NCI-H1105 (cell line): ENCODE measurements at places on chromosomes 3 and 15.

DNA sequence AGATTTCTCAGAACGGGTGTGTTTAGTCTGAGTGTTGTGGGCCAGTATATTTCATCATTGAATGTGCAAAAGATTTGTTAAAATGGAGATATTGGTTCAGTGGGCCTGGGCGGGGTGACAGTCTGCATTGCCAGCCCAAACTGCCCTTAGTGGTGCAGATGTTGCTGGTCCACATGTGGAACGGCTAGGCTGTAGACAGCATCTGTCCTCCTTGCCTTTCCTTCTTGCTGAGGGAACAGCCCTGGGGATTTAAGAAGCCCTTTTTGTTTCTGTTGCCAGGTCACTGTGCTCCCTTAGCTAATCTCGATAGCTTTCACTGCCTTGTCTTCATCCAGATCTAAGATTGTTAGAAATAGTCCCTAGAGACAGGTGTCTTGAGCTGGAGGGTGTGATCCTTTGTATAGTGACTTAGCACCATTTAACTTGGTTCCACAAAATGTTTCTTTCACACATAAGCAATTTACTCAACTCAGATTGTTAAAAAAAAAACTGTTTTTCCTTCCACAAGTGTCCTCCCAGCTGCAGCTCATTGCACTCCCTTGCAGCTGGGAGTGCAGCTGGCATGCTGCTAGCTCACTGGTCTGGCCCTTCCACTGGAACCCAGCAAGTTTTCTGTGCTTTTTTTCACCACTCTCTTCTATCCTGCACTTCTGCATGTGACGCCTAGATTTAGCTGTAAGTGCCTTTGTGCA is 37.5 kb downstream of the GAP43 start:
- no peak for DNase-seq

GRCh38 chr3:35640190-35641165 is 1.2 kb downstream of the ARPP21 start:
- no peak for DNase-seq

DNA sequence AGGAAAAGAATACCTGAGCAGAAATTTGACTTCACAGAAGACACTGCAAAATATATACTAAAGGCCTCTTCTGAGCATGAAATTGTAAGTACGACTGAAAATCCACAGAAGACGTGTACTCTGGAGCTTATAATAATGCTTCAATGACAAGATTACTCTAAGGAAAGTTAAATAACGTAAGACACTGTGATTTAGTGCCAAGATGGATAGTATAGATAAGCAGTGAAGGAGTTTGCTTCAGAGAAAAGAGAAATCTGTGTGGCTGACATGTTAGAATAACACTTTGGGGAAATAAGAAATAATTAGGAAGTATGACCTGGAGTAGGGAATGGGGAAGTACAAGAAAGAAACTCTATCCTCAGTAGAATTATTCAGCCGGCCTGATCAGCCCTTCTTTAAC is 28.9 kb downstream of the ALDH1A2 start:
- DNase-seq: no peak

GRCh38 chr3:147200545-147200944 is 205.8 kb downstream of the ZIC4 start:
- no peak for DNase-seq

- no peak for DNase-seq
These were observed 569.6 kb upstream of the ROBO2 start for GRCh38 chr3:76470285-76470684.

DNA sequence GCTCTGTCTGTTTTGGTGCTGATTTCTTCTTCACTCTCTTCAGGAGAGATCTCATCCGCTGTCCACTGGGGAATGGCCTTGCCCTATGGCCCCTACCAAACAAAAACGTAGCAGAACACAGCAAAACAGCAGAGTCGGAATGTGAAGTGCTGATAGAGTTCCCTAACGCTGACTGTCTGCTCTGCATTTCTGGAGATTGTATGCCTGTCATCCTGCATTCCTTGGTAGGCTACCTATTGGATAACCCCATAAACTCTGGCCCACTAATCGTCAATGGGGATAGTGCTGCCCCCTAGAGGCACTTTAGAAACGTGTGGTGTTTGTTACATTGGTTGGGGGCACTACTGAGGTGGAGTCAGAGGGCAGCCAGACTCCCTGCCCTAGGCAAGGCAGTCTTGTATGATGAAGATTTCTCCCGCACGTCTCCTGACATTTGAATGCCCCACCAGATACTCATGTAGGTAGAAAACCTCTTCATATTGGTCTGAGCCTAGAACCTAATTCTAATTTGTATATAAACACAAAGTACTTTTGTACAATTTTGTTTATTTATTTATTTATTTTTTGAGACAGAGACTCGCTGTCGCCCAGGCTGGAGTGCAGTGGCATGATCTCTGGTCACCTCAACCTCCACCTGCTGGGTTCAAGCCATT is 15.6 kb upstream of the MAGEF1 start:
- DNase-seq: peak; percentile 76

- DNase-seq: peak; percentile 76
These were observed 108.6 kb downstream of the RPLP1 start for GRCh38 chr15:69561071-69561784.

DNA sequence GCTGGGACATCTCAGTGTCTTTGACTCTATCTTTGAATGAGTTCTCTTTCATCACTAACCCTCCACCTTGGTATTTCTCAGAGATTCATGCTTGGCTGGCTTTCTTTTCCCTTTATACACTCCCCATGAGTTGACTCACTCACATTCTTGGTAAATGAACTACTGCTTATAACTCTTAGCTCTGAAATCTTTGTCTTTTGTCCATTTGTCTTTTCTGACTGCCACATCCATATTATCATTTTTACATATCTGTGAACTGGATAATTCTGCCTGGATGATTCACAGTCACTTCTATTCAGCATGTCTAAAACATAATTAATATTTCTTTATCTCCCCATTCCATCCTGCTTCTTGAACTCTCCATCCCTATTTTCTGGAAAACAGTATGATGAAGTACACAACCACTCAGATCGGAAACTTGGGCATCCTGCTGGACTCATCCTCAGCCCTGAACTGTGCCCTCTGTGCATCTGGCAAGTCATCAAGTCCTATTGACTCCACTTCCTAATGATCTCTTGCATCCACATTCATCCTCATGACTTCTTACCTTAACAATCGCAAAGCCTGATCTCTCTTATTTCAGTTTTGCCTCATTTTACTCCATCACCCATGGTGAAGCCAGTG is 66.9 kb downstream of the KCNAB1 start:
- DNase-seq: no peak

GRCh38 chr3:42692667-42693529 is 7.6 kb downstream of the KLHL40 start:
- DNase-seq: no peak

GRCh38 chr3:125143538-125143937 is 69.0 kb downstream of the SLC12A8 start:
- no peak for DNase-seq

GRCh38 chr15:42133886-42134502 is 22.4 kb downstream of the PLA2G4F start:
- DNase-seq: peak; percentile 11

GRCh38 chr3:101271728-101272127 is 48.6 kb downstream of the IMPG2 start:
- no peak for DNase-seq

GRCh38 chr3:46546896-46547440 is 19.1 kb downstream of the LRRC2 start:
- DNase-seq: no peak

DNA sequence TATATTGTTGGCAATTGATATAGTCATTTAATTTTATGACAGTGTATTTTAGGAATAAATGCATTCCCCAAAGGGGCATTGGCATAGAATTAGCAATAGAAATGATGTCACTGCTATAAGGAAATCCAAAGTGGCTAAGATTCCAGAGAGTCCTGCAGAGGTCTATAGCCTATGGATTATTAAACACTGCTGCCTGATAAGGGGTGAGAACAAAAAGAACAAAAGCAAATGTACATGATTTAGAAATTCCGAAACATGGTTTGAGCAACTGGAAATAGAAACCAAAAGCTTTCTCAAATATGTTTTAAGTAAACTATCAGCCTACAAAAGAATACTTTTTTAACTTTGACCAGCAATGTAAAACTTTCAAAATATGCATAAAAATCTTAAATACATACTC is 280.1 kb upstream of the RASGRP1 start:
- no peak for DNase-seq

DNA sequence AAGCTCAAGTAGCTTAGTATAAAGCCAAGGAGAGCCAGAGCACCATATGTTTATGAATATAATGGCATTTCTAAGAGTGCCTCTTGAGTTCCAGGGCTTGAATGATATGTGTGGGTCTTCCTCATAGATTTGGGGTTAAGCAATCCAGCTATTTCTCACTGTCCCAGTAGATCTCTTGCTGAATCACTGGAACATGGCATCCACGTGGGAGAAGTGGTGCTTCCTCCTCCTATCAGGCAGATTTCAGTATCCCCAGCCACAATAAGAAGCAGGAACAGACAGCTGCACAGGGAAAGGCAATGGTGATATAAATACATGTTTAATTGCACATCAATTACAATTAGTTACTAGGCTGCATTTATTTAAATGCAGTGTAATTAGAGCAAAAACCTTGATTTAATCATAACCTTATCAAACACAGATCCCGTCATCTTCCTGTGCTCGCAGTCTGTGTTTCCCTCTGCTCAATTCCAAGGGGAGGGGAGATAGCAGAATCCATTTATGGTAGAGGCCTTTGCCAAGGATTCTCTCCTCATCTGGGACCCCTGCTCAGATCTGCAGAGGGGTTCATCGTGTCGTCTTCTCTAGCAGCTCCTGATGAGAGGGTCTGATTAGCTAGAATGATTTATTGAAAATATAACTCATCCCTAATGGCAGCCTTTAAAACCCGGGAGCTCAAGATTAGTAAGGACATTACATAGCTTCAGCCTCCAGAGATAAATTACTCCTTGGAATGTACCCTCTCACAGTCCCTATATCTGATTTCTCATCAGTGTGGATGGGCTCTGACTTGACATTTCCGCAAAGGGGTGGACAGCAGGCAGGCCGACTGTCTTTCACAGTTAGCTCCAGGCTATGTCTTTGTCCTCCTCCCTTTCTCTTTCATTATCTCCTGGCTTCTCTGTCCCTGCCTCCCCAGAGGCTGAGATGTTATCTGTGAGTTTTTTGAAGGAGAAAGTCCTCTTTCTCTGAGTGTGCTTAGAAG is 775.9 kb downstream of the AGBL1 start:
- no peak for DNase-seq

GRCh38 chr3:150528354-150528797 is 17.9 kb downstream of the SERP1 start:
- no peak for DNase-seq

DNA sequence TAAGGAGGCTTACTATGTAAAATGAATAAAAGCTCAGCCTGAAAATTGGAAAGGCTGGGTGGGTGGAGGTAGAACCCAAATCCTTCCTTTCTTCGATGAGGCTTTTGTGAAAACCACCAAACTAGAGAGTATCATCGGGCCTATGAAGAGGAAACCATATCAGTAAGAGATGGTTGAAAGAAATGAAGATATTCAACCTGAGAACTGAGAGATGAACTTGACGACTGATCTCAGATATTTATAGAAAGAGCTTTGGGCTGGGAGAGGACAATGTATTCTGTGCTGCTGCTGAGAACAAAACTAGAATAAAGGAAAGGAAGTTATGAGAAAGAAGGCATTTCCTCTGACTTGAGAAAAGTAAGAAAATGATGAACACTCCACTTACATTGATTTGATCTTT is 236.6 kb downstream of the KCNH8 start:
- no peak for DNase-seq

DNA sequence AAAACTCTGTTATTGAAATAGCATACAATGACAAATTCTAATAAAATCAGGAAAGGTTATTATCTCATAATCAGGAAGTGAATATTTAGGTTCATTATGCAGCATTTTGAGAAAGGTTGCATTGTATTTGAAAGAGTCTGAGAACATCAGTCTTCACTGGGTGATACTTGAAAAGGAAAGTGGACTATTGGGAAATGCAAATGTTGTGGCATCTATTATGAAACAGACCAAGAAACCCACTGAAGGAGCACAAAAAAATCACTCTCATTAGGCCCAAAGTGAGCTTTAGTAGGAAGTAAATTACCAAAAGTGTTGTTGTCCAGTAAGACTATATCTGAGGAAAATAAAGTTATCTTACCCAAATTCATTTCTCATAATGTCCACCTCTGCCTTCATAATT is 90.8 kb downstream of the ZPLD1 start:
- no peak for DNase-seq

- DNase-seq: peak; percentile 78
These were observed 267.3 kb downstream of the RORA start for GRCh38 chr15:60961541-60962485.

GRCh38 chr3:180594631-180595558 is 7.1 kb upstream of the TTC14 start:
- DNase-seq: peak; percentile 61

- DNase-seq: no peak
These were observed 259.5 kb upstream of the GRM7 start for GRCh38 chr3:6601374-6601773.

DNA sequence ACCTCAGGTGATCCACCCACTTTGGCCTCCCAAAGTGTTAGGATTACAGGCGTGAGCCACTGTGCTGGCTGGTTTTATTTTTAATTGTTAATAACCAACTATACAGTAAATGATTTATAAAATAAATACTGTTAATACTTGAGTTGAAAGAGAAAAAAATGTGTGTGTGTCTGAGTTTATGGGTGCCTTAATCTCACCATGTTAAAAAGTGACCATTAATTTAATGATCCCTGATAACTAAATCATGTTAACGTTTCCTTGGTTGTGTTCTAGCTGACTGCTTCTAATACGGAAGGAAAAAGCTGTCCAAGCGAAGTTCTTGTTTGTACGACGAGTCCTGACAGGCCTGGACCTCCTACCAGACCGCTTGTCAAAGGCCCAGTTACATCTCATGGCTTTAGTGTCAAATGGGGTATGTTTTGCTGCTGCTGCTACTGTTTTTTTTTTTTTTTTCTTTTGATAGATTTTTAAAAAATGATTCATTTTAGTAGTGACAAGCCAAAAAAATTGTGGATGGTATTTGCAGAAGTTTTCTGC is 113.5 kb downstream of the GHSR start:
- peak; percentile 56 for DNase-seq

- no peak for DNase-seq
These were observed 314.6 kb upstream of the STT3B start for GRCh38 chr3:31218082-31218481.

DNA sequence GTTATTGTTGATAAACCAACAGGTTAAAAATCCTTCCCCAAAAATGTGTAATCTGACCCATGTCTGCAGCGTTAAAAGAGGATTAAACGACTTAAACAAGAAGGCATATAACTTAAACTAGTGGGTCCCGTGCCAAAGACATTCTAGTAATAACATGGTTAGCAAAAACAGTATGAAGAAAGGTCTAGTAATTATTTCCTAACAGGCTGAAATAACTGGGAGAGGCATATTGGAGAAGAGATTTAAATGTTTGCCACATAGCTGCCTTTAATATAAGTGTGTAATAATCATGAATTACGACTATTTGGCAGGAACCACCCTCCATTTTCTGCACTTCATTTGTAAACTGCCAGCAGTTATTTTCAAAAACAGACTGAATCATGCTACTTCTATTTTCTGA is 67.7 kb upstream of the CSPG5 start:
- DNase-seq: no peak

GRCh38 chr3:120625159-120625586 is 29.0 kb downstream of the NDUFB4 start:
- no peak for DNase-seq
